ENCODE measurements at places on chromosomes 5 and 9.

DNA sequence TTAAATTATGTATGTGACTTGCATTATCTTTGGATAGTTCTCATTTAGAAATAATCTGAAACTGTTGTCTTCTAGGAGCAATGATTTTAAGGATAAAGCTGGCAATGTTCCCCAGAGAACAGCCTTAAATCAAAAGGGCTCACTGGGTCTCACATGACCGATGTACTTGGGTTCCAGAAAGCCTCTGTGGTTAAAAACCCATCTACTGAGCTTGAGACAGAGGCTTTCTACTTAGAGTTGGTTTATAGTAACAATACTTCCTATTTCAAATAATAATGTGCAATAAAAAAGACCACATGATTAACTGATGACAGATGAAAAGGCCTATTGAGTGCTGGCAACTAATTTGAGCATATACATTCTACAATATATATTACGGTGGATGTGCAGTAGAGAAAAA lies 1143.5 kb downstream of the PTPRD start:
- DNase-seq, result no peak

- DNase-seq, result no peak
These were observed 205.1 kb upstream of the MRPS30 start for GRCh38 chr5:44603496-44604272.

DNA sequence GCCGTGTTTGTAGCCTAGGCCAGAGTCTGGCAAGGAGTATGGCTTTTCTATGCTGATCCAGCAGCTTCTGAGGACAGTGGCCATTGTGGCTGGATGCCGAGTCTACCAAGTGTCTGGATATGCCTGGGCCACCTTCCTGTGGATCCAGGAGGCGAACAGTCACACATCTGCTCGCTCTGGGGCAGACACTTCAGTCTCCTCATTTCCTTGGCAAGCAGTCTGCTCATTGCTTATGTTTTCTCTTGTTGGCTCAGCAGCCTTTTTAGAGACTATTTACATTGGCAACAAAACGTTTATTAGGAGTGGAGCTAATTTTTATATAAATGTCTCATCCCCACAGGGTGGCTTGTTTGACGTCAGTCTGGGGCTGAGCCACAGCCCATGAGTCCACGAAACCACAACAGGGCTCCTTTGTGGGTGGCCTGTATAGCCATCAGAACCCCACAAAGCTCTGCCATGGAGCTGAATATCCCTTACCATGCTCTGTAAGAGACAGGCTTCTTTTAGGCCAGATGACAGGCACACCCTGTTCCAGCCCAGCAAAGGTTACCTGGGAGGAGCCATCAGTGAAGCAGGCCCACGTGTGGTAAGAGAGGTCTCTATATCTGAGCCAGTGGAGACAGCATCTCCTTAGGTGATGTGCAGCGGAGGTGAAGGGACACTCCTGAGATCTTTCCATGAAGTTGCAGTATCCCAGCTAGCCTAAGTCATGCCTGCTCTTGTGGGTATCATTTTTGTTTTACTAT lies 221.7 kb downstream of the DIRAS2 start:
- no peak for DNase-seq

DNA sequence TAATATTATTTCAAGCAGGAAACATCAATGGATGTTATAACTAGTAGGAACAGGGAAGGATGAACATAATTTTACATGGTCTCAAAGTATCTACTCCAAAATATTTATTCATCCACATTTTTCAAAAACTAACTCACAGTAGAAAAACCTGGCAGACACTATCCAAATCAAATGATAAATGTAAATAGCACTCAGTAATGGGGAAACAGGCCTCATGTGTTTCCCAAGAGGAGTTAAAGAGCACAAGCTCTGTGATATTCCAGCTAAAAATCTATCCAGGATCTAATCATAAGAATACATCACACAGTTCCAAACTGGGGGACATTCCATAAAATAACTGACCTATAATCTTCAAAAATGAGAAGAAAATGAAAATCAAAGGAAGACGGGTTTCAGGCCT lies 443.1 kb downstream of the ZNF608 start:
- no peak for DNase-seq

- DNase-seq, result no peak
These were observed 137.3 kb upstream of the ANKH start for GRCh38 chr5:15008921-15009320.

DNA sequence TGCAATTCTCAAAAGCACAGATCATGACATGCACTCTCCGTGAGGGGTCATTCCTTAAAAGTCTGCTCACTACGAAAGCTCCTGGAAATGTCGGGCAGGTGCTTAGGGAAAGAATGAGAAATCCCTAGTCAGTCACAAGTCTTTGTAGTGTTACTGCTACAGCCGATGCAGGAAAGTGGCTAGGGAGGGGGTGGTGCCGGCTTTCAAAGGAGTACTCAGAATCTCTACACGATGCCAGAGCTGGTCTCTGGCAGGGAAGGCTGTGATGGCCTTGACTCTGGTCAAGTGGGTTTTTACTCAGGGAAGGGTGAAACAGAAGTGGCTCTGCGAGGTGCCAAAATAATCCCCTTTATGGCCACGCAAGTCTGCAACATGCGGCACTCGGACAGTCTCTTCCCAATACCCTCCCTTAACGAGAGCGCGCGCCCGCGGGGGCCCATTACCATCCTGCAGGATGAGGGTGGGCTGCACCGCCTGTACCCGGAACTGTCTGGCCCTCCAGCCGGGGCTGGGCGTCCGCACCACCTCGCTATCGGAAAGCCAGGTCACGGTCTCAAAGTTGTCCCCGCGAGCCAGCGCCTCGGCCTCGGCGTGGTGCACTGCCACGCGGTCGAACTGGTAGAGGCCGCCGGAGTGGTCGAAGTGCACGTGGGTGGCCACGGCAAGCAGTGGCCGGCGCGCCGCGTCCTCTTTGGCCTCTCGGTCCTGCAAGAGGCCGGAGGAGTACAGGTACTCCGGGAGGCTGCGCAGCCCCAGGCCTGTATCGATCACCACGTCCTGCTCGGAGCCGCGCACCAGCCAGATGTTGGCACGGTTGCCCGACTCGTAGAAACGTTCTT lies 956 bp downstream of the MBLAC2 start:
- peak; percentile 19 for DNase-seq

- DNase-seq, result no peak
These were observed 13.2 kb upstream of the ADGRD2 start for GRCh38 chr9:124437086-124437485.

GRCh38 chr9:113715086-113715485 lies 161.0 kb upstream of the ZNF618 start:
- no peak for DNase-seq

- no peak for DNase-seq
These were observed 83.0 kb upstream of the FCN1 start for GRCh38 chr9:135000647-135001245.

- no peak for DNase-seq
These were observed 4.9 kb downstream of the TOMM5 start for GRCh38 chr9:37587521-37587920.

DNA sequence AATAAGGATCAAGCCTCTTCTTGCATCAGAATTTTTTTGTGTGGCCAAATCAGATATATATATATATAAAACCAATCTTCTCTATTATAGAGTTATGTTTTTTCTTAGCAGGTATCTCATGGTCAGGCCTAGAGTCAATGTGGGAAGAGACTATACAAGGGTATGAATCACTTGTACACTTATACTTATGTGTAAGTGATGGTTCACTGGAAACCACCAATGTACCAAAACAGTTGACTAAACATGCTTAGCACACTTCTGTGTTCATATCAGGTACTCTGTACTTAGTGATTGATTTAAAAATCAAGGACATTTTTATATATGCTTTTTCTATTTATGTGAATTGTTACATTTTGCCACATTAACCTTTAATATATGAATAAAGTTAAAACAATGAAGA lies 92.6 kb downstream of the CWC27 start:
- DNase-seq, result no peak

- no peak for DNase-seq
These were observed 261.2 kb upstream of the PTPRD start for GRCh38 chr9:10873999-10874398.

DNA sequence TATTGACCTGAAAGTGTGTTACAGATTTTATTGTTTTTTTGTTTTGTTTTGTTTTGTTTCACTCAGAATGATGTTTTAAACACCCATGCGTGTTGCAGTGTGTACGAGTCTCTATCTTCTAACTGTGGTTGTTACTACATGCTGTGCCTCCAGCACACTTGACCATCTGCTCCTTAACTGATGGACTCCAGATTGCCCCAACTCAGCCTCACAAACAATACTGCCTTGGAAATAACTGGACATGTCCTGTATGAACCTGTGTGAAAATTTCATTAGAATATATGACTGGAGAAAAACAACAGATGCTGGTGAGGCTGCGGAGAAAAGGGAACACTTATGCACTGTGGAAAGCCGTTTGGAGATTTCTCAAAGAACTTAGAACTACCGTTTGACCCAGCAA lies 68.7 kb upstream of the HAND1 start:
- no peak for DNase-seq
